ENCODE measurements at places on chromosomes 7 and 10.

- DNase-seq, result no peak
Measured at GRCh38 chr7:41567731-41568114, 135.2 kb downstream of the INHBA start.

DNA sequence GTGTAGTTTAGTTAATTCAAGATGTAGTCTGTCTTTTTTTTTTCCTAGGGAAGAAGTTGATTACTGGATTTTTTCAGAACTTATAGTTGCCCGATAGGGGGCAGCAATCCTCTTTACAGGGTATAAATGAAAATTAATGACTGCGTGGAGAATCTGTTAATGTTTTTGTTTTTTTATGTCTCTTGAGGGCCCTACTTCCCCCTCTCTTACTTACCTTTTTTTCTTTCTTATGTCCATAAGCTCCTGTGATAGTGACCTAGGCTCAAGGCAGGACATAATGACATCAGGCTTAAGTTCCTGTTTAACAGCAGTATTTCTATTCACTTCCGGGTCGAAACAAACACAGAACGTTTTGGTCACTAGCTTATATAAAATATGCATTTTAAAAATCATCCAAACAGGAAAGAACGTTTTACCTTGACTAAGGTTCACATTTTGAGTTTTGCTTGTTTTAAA lies 18.8 kb downstream of the CDC123 start:
- peak; percentile 36 for DNase-seq

DNA sequence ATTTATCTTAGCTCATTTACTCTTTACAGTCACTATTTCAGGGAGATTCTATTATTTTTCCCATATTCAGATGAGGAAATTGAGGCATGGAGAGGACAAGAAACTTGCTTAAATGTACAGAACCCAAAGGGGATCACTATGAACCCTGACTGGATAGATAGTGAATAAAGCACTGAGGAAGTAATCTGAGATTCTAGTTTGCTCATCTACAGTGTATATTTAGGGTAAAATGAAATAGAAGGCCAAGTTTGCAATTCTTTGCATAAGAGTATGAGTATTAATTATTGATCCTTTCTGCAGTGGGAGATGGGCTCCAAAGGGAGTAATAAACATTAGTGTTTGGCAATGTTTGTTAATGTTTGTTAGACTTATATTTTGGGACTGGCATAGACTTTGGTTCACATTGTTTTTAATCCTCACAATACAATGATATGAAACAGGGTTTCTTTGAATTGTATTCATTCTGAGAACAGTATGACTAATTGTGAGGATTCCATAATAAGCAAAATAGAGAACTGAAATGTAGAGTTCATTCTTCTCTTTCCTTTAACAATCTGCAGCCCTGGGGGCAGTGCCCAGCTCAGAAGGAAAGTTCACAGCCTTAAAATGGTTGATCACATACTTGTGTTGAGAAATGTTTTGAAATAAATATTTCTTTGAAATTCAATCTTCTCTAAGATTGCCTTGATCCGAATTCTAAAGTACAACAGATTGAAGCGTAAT lies 131.0 kb upstream of the ZNF804B start:
- DNase-seq, result no peak

DNA sequence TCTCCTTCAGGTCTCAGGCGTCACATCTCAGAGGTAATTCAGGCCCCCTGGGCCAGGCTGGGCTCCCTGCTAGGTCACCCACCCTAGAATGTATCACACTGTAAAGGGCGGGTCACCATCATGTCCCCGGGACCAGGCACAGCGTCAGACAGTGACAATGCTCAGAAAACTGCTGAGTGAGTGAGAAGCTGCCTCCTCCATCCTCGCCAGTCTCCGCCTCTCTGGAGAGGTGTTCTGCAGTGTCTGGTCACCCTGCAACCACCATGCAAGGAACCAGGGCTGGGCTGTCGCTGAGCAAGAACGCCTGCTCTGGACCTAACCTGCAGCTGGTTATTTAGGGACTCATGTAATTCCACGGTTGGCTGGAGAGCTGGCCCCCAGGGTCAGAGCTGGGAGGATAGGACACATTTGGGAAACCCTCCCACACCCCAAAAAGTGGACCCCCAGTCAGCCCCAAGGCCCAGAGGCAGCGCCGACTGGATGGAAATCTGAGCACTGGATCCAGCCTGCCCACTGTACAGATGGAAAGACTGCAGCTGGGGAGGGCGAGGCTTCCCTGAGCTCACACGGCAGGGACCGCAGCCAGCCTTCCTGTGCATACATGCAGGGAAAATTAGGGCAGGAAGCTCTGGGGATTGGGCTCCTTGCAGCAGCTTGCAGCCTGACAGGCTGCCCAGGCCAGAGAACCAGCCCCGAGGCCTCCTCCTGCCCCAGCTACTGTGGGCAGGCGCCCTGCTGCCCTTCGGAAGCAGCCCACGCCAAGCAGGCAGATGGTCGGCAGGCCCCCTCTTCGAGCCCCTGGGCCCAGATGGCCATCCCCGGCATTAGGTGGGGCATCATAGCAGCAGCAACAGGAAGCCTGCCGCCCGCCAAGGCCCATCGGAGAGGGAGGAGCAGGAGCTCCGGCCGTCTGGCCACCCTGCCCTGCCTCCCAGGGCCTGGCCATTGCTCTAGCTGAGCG lies 105.4 kb upstream of the ZMIZ1 start:
- no peak for DNase-seq

DNA sequence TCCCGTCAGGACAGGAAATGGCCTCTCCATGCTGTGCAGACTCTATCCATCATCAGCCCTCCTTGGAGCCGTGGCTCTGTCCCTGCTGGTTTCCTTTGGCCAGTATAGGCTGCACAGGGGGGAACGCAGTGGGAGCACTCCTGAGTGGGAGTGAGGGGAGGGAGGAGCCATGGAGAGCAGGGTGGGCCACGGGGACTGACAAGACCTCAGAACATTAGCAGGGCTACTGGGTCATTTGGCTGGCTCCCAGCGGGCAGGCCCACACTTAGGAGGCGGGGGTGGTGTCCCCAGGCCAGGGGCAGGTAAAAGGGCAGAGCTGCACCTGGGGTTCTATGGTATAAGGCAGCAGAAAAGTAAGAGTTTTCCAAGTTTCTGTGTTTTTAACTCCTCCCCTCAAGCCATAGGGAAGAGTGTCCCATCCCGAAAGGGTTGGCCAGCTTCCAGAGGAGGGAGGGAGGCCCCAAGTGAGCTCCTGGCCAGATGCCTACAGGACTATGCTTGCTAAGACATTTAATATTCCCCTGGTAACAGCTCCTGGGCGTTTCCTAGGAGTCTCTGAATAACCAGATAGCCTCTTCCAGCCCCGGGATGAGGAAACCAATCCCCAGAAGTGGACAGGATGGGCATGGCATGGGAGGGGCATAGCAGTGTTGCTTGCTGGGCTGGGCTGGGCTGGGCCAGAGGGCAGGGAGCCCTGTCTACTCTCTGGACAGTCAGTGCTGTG lies 5.5 kb upstream of the OPN4 start:
- no peak for DNase-seq

DNA sequence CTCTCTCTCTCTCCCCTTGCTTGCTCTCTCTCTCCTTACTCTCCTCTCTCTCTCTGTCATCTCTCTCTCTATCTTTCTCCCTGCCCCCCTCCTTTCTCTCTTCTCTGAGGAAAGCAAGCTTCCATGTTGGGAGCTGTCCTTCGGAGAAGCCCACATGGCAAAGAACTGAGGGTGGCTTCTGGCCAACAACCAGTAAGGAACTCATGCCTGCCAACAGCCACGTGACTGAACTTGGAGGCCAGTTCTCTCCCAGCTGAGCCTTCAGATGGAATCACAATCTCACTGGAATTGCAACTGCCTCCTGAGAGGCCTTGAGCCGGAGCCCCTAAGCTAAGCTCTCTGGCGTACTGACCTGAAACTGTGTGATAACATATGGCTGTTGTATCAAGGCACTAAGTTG lies 12.0 kb upstream of the DHTKD1 start:
- no peak for DNase-seq

GRCh38 chr10:122264931-122265330 lies 6.2 kb upstream of the BTBD16 start:
- no peak for DNase-seq

DNA sequence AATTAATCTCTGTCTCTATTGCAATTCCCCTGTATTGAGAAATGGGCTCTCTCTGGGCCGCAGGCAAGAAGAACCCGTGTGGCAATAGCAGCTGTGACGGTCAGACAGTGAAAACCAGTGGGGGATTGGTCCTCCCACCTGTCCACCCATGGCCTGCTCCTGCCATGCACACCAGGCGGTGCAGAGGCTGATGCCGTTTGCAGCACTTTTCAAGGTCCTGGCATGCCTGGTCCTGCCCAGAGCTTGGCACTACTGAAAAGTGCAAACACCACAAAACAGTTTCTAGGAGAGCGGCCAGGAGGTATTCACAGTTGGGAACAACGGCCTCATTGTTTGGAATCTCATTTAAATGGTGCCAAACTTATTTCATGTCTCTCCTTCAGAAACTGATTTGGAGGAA lies 41.5 kb downstream of the PSPH start:
- no peak for DNase-seq

DNA sequence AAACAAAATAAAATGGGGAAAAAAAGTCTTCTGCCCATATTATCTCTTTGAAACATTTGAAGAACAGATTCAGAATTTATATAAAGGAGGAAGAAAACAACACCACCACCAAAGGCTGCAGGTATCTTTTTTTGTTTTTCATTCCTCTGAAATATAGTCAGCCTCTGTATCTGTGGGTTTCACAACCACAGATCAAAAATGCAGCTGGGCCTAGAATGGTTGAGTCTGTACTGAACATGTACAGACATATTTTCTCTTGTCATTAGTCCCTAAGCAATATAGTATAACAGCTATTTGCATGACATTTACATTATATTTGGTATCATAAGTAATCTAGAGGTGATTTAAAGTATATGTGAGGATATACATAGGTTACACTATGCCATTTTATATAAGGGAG lies 559.7 kb upstream of the LRRN3 start:
- no peak for DNase-seq

DNA sequence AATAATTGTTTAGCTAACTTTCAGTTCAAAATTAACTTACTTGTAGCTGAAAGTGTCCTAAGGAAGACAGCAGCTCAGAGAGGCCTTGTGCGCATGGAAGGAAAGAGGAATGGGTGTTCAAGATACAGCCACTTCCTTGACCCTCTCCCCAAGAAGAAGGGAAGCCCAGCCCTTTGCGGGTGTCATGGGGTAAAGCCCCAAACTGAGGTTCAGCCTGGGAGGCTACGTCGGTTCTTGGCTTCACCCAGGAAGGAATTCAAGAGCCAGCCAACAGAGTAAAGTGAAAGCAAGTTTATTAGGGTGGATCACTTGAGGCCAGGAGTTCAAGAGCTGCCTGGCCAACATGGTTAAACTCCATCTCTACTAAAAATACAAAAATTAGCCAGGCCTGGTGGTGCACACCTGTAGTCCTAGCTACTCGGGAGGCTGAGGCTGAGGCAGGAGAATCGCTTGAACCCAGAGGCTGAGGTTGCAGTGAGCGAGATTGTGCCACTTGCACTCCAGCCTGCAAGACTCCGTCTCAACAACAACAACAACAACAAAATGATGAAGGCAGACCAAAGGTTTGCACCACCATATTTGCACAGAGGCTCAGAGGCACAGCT lies 15.9 kb downstream of the GPRIN2 start:
- DNase-seq, result no peak

- DNase-seq, result no peak
Measured at GRCh38 chr7:145151676-145152075, 315.8 kb upstream of the TPK1 start.

DNA sequence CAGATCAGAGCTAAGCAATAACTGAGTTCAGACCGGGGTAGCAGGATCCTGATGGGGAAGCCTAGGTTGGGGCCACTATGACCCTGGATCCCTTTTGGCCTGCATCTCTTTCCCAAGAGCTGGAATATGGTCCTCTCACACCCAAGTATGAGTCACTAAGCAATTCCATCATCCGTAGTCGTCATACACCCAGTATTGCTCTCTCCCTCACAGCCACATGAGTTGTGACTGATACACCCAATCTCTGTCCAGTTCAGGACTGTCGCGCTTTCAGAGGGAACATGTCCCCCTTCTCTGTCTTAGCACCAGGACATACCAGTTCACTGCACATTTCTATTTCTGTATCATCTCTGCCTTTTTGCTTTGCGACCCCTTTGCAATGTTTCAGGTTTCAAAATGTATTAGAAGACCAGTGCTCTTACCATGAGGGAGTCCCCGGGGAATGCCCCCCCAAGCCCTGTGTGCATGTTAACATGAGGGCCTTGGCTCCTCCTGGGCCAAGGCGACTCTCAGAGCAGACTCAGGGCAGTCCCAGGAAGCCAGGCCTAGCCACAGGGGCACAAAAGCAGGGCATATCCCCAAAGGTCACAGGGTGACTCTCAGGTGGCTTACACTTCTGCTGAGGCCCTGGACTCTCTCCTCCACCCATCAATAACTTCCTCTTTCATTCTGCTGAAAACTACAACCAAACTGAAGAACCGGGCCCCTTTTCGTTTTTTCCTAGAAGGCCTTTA lies 75.3 kb upstream of the SAMD8 start:
- DNase-seq, result no peak

DNA sequence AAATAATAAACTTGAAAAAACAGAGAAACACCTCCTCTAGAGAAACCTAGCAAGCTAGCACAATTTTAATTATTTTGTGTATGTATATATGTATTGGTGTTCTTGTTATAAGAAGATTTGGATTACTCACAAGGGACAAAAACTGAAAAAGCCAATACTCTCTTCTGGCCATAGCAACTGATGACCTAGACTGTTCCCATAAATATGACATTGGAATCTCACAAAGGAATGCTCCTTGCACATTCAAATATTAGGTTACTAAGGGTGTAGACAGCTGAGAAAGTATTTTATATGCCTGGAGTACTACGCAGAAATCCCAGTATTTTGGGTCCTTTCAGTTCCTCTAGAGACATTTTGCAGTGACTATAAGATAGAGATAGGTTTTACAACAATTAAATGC lies 279.4 kb downstream of the FZD1 start:
- DNase-seq, result no peak

GRCh38 chr7:65892161-65892560 lies 19.3 kb downstream of the VKORC1L1 start:
- DNase-seq, result peak; percentile 31

GRCh38 chr7:19209166-19209696 lies 64.0 kb upstream of the FERD3L start:
- no peak for DNase-seq

DNA sequence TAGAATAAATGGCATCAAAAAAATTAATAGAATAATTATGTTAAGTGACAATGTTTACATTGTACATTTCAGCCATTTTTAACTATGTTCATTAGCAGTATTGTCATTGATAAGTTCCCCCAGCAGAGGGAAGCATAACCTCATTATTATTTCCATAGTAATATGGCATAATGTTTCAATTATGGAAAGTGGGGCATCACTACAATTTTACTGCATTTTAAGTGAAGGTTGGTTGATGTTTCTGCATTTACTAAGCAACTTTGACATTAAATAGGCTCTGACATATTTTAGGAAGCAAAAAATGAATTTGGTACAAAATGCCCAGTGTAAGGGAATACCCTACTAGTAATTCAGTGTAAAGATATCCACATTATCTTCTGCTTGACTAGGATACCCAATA lies 218.3 kb downstream of the SEMA3A start:
- peak; percentile 56 for DNase-seq

DNA sequence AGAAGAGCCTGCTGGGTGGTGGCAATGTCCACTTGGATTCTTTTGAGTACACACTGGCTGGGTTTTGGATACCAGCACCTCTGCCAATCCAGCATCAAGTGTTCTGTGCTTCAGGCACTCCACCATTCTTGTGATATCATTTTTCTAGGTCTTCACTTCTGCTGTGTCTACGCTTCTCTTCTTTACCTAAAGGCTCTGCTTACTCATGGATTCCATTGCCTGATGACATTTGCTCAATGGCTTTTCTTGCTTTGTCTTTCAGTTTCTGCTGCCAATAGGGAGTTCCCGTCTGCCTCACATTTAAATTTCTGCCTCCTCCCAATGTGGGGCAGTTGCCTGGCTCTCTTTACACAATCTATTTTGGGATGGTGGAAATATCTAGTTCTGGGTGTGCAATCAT lies 12.7 kb upstream of the PAPSS2 start:
- no peak for DNase-seq

Data from suppressor macrophage (primary cell).